Stimulated activated CD4-positive, alpha-beta T cell treated with anti-CD3 and anti-CD28 coated beads, Interleukin-1b, Interleukin-23, amount 100 ng/mL, for 1 hour (primary cell): ENCODE measurements at places on chromosomes 11 and 22.

GRCh38 chr11:115471367-115471766, 32.8 kb downstream of the CADM1 start:
- no peak for DNase-seq

DNA sequence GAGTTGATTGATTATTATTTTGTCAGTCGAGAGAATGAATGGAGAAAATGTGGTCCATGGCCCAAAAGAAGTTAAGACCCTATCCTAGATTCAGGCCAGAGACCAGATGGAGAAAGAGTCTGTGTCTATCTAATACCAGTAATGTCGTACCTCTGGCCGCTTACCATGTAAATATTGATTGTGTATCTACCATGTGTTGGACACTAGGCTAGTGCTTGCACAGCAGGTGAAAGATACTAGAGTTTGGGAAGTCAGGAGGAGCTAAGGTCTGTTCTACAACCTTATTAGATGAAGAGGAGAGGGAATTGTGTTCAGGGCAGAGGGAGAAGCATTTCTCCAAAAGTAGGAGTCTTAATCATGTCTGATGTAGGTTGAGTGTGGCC, 31.8 kb downstream of the PIK3IP1 start:
- DNase-seq, result no peak

DNA sequence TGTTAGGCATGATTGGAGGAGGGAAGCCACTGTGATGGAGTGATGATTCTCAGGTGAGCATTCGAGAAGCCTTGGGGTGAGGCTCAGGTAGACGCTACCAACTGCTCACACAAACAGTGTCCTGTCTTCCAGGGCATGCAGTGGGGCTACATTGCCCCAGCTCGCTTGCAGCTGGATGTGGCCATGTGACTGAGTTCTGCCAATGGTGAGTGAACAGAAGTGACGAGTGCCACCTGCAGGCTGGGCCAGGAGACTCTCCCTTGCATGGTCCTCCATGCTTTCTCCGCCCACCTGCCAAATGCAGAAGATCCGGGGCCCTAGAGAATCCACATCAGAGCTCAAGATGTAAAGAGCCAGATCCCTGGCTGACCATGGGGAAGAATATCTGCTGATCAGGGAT, 195.9 kb downstream of the BCR start:
- no peak for DNase-seq

DNA sequence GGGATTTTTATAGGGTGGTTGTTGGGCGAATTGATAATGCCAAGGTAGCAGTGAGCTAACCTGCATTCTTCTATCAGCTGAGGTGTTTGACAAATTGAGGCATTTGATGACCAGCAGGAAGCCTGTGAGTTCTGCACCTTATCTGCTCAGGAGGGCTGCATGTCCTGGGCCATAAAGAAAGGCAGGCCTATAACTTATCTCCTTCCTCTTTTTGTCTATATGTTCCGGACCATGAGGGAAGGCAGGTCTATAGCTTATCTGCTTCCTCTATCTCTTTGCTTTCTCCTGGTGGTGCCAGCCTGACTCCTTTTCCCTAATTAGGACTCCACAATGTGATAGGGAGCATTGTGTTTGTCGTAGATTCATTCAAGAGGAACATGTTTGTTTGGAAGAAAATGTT, 8.6 kb upstream of the JAM3 start:
- DNase-seq, result no peak

DNA sequence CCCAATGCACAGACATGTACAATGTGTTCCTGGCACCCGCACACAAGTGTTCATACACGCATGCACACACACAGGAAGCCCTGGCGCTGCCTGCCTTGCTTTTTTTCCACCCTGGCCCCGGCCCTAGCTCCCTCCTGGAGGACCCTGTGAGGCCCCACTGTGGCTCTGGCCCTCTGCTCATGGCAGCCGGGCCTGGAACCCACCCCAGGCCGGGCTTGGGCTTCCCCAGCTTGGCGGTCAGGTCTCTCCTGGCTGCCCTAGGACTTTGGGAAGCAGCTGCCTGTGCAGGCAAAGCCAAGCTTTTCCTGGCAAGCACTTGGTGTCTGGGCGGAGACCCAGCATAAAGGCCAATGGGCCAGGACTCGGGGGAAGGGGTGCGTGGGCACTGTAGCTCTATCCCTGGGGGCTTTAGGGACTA, 30.5 kb downstream of the CD82 start:
- DNase-seq, result no peak

GRCh38 chr22:38721551-38721950, 15.8 kb downstream of the GTPBP1 start:
- no peak for DNase-seq

- no peak for DNase-seq
Measured at GRCh38 chr11:19216709-19217374, 15.1 kb upstream of the CSRP3 start.

- no peak for DNase-seq
Measured at GRCh38 chr11:8408151-8408941, 144.7 kb upstream of the LMO1 start.

DNA sequence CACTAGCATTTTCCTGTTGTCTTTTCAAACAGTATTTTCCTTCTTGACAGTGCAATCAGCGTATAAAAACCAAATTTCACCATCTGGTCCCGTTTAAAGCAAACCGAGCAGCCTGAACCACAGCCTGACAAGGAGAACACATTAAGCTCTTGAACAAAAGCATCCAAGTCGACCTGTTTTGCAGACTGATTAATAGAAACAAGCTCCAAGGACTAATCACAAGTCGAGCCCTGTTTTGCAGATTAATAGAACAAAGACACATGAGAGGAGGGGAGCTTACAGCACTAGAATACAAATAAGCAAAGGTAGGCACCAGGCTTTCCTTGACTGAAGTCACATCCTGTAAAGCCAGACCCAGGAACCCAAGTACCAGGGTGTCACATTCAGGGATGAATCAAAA, 104.8 kb downstream of the MPPED2 start:
- no peak for DNase-seq

- DNase-seq, result no peak
Measured at GRCh38 chr11:72443016-72443415, 8.7 kb upstream of the CLPB start.

GRCh38 chr11:95085117-95085816, 4.4 kb upstream of the ENDOD1 start:
- no peak for DNase-seq

DNA sequence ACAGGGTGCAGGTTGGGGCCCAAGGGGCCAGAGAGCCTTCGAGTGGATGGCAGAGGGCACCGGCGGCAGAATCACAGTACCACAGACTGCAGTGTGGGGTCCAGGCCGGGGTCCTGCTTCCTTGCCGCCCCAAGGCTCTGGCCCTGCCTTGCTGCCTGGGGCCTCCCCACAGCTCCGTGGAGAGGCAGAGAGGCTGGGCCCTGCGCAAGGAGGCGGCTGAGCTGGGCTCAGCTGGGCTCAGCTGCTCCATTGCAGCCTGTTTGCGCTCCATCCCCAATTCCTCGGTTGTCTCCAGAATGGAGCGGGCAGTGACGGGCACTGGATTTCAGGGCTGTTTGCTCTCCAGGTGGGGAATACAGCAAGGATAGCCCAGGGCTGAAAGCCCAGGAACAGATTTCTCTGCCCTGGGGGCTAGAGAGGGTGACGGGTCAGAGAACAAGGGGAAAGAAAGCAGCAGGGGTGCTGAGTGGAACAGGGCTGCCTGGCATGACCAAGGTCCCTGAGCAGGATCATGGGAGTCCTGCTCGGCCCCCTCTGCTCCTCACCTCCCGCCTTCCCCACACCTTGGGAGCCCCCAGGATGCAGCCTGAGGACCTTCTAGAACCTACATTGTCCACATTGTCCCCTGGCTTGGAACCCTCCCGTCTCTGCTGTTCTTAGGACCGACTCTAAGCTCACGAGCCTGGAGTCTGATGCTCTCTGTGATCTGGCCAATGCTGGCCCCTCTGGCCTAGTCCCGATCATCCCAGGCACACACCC, 18.9 kb downstream of the MRGPRG start:
- no peak for DNase-seq

GRCh38 chr11:67195971-67196456, 70.3 kb upstream of the GRK2 start:
- DNase-seq, result no peak

GRCh38 chr11:47979378-47980087, 826 bp upstream of the PTPRJ start:
- no peak for DNase-seq

DNA sequence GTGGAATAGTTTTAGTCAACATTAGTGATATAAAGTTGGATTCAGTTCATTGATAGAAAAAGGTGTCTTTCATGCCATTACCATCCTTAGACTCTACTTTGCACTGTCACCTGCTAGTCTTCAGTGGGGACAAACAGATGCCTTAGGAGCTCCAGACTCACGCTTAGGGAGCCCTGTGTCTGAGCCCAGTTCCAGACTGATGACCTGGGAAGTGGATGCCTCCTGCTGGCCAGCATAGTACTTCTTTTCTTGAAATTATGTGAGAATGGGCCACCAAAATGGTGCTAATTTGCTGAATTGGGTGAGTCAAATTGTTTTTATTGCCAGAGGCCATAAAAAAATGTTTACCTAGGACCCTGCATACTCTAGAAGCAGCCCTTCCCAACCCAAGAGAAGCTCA, 53.9 kb downstream of the NOX4 start:
- DNase-seq, result no peak

GRCh38 chr11:102994105-102994504, 38.6 kb upstream of the MMP13 start:
- DNase-seq, result no peak

- no peak for DNase-seq
Measured at GRCh38 chr11:103499710-103500340, 390.6 kb downstream of the DYNC2H1 start.

- DNase-seq, result no peak
Measured at GRCh38 chr11:21622566-21622965, 570.3 kb upstream of the ANO5 start.
